ENCODE measurements at places on chromosomes 4 and X.

GRCh38 chrX:45479196-45479834 is 278.6 kb upstream of the DIPK2B start:
- no peak for DNase-seq

- no peak for DNase-seq
Observed at GRCh38 chr4:189033801-189034347, 894.6 kb downstream of the TRIML1 start.

DNA sequence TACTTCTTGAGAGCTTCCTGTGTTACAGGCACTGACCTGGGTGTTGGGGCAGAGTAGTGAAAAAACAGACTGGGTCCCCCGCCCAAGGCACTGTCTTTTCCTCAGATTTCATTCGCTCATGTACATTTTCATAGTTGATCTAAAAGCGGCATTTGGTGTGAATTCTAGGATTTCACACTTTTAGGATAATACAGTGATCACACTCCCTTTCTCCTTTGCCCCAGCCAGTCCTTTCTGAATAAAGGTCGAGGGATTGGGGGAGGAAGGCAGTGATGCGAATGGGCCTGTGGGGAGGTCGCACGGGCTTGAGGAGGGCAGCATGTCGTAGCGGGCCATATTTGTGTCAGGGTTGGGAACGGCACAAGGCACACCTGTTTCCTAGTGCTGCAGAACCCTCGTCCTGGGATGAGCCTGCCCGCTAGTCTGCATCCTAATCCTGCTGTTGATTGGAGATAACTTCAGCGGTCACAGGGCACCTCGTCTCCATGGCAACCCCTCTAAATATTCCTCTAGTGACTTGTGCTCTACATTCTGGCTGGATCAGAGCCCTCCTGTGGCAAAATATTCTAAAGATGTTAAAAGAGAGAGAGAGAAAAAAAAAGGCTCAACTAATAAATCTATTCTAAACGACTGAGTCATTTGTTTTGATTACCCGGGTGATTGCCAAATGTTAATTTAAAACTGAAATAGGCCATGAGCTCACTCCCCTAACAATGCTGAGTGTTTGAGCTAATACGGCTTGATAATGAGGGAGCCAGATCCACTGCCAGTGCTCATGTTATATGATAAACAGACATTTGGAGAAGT is 21.8 kb downstream of the FHL1 start:
- DNase-seq: no peak

DNA sequence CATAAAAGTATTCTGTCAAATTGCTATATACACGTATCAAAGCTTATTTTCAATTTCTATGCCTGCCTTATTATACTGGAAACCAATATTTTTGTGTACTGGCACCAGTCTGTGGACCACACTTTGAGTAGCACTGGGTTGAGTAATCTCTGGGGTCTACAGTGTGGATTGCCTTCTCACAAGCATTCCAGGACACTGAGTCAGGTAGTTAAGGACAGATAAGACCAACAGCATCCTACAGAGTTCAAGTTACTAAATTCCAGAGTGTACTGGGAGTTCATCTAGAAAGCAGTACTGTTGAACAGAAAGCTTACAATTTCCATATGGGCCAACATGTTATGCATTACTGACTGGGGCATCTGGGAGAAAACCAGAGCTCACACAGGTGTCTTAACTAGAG is 61.8 kb downstream of the VMA21 start:
- no peak for DNase-seq

GRCh38 chr4:68124262-68124661 is 5.4 kb downstream of the TMPRSS11F start:
- DNase-seq: no peak

DNA sequence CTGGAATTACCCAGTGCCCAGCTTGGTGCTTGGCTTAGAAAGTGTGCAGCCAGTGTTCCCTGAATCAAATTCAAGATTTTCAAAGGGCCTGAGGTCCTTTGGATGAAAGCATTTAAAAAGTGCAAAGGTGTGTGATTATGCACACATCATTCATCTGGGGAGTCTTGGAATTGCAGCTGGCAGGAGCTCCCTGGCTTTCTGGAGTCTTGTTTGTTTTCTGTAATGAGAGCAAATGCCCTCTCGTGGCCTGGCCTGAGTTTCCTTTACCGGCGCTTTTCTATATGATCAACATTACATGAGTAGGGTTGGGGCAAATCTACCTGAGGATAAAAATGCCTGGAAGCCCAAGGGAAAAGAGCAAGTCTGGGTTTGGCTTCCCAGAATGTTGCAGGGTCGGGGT is 24.6 kb upstream of the SORCS2 start:
- DNase-seq: no peak

GRCh38 chr4:2494992-2495391 is 26.1 kb downstream of the RNF4 start:
- no peak for DNase-seq

GRCh38 chr4:134089885-134090284 is 111.7 kb downstream of the PABPC4L start:
- DNase-seq: no peak

DNA sequence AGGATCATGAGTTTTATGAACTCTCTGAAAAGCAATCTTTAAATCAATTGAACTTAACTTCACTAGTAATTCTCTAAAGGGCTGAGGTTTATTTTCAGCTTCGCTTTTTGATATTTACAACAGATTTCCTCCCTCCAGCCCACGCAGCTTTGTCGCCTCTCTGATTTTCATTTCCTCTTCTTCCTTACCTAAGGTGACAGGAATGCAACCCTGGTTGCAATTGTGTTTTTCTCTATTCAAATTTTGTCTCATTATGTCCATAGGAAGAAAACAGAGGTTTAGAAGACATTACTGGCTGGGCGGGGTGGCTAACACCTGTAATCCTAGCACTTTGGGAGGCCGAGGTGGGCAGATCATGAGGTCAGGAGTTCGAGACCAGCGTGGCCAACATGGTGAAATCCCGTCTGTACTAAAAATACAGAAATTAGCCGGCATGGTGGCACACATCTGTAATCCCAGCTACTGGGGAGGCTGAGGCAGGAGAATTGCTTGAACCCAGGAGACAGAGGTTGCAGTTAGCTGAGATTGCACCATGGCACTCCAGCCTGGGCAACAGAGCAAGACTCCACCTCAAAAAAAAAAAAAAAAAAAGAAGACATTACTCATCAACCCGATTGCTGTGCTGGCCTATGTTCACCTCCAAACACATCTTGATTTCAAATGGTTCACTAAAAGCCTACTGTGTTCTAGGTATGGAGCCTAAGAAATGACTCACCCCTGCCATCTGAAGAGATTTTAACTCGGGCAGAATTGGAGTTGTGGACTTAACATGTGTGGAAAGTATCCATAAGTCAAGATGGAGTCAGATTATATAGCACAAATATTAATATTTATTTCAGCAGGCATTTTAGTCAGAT is 36.8 kb downstream of the VSIG4 start:
- DNase-seq: no peak

GRCh38 chrX:31092476-31092875 is 20.6 kb upstream of the FTHL17 start:
- DNase-seq: no peak

- no peak for DNase-seq
Observed at GRCh38 chr4:117796677-117797076, 237.6 kb upstream of the NDST3 start.

GRCh38 chrX:72295745-72296144 is 10.0 kb downstream of the CITED1 start:
- DNase-seq: no peak

- no peak for DNase-seq
Observed at GRCh38 chr4:90852237-90852636, 725.0 kb downstream of the CCSER1 start.

- no peak for DNase-seq
Observed at GRCh38 chr4:169175035-169175434, 95.7 kb downstream of the SH3RF1 start.

GRCh38 chr4:114615435-114615834 is 16.8 kb downstream of the UGT8 start:
- DNase-seq: no peak

DNA sequence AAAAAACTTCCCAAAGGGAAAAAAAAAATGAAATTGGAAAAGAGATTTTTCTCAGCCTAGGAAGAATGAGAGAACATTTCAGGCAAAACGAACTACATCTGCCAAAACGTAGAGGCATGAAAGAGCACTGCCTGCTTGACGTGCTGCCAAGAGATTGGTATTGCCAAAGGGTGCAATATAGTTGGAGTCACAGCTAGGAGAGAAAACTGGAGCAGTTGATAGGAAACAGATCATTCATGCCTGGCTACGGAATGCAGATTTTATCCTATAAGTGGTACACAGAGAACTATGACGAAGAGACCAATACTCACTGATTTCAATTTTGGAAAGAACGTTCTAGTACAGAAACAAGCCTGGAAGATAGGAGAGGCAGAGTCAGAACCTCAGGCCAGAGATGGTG is 68.4 kb upstream of the IQCM start:
- DNase-seq: no peak

GRCh38 chrX:150362599-150363481 is at the start of gene MAMLD1:
Gene MAMLD1 (plus strand): TSS chrX:150363317. CDS start chrX:150445517, 82,200 bp downstream.
- DNase-seq: peak; percentile 65

GRCh38 chrX:22818061-22818460 is 181.7 kb upstream of the DDX53 start:
- no peak for DNase-seq

- peak; percentile 68 for DNase-seq
Observed at GRCh38 chrX:13029887-13030771, 14.3 kb downstream of the FAM9C start.
